Ecto neural progenitor cell (in vitro differentiated cells): ENCODE measurements at places on chromosomes 13 and 19.

GRCh38 chr13:71610876-71611275 lies 256.1 kb downstream of the DACH1 start:
- no peak for DNase-seq

DNA sequence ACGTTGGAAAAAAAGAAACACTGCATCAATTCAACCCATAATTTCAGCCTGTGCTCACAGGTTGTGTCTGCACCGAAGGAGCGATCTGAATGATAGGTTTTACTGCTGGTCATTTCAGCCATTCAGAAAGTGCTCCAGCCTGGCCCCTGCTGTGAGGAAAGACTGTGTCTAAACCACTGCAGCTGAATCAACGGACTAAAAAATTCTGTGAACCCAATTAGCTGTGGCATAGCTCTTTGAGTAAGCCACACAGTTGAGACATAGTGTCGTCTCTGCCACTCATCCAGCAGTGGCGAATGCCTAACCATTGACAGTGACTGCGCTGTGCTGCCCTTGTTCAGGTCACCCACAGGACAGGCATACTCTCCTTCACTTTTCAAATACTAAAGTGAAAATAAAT lies 179.8 kb downstream of the COG6 start:
- no peak for DNase-seq

- DNase-seq, result peak; percentile 85
These were observed 2.0 kb upstream of the ARHGAP45 start for GRCh38 chr19:1064661-1065605.

DNA sequence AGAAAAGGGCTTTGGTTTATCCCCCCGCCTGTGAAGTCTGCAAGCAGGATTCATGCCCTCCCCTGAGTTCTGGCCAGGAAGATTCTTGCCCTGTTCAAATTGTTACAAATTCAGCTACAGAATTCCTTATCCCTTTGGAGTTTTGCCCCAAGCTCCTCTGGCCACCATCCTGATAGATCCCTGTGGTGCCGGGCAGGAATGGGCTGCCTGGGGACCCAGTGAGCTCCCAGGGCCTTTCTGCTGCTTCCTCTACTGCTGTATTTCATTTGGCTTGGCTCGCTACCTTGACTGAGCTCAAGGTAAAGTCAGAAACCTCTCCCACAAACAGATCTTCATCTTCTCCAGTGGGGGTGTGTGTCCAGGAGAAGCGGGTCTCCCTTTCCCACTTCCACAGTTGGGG lies 194.6 kb upstream of the NBEA start:
- no peak for DNase-seq

DNA sequence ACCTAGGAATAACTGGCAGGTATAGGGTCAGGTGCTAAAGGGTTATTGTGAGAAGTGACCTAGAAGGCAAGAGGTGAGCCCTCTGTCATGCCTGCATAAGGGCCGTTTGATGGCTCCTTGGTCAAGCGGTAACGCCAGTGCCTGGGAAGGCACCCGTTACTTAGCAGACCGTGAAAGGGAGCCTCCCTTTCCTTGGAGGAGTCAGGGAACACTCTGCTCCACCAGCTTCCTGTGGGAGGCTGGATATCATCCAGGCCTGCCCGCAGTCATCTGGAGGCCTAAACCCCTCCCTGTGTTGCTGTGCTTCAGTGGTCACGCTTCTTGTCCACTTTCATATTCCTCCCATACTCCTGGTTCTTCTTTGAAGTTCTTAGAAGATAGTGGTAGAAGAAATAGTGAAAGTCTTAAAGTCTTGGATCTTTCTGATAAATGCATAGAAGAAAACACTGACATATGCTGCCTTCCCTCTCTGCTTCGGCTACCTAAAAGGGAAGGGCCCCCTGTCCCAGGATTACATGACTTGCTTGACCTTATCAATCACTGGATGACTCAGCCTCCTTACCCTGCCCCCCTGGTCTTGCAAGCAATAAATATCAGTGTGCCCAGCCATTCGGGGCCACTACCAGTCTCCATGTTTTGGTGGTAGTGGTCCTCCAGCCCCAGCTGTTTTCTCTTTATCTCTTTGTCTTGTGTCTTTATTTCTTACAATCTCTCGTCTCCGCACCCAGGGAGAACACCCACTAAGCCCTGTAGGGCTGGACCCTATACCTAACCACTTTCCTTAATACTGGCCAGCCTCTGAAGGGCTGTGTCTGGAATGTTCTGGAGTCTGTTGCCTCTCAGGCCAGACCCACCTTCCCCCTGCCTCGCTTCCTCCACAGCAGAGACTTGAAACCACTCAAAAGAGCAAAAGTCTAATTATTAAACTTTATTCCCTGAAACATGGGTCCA lies 16.1 kb upstream of the ABCC4 start:
- DNase-seq, result no peak

GRCh38 chr13:93476175-93476574 lies 249.6 kb downstream of the GPC6 start:
- no peak for DNase-seq

DNA sequence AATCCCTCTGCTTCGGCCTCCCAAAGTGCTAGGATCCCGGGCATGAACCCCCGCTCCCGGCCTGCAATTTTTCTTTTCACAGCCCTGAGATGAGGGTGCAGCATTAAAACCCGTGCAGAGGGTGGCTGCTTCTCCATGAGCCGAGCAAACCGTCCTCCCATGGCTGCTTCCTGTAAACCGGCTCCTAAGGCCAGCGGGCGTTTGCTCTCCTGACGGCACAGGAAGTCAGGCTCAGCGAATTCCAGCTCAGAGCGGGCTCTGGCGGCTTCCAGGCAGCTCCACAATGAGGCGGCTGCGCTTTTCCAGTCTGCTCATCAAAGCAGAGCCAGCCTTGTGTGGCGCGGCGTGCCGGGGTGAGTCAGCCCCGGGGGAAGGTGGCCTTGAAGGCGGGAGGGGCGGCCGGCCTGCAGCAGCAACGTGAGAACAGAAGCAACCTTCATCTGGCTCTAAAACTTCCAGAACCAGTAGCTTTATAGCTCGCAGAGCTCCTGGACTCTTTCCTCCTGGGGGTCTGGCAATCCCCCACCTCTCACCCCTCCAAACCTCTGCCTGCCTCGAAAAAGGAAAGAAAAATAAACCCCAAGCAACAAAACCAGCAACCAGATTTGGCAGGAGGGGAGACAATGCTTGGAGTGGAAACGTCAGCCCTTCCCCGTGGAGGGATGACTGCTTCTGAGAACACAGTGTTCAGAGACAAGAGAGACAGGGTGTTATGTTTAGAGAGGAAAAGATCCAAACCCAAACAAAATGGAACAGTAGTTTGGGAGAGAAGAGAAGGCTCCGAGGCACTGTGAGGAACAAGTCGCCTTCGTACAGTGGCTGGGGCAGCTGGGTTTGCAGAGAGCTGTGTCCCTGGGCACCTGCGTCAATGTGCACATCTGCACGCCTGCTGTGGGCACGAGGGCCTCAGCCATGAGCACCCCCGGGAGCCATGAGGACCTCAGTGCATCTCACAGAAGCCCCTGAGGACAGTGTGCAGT lies 67.8 kb downstream of the GADD45B start:
- DNase-seq, result peak; percentile 91

DNA sequence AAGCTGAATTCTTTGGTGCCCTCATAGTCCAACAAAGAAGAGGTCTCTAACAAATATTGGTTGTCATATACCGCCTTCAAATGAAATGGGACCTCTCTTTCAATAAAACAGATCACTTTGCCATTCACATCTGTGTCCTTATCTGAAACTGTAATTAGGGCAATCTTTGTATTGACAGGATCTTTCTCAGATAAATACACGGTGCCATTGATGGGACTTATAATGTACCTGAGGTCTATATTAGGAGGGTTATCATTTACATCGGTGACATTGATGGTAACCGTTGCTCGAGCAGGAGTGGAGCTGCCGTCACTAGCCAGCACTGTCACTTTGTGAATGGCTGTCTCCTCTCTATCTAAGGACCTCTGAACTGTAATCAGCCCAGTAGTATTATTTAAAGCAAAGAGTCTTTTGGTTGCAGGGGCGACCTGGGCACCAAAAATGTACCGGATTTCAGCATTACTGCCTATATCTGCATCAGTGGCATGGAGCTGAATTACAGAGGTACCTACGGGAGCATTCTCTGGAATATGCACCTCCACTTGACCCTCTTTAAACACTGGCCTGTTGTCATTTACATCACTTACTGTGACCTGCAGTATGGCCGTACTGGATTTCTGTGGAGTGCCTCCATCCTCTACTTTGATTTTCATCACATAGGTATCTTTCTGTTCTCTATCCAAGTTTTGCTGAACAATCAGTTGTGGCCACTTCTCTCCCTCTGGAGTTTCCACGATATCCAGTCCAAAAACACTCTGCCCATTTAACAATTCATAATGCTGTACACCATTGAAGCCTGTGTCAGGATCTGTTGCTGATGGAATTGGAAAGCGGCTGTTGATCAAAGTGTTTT lies 2.8 kb downstream of the PCDH9 start:
- no peak for DNase-seq

- DNase-seq, result no peak
These were observed 71.4 kb downstream of the LRCH1 start for GRCh38 chr13:46624353-46624752.

DNA sequence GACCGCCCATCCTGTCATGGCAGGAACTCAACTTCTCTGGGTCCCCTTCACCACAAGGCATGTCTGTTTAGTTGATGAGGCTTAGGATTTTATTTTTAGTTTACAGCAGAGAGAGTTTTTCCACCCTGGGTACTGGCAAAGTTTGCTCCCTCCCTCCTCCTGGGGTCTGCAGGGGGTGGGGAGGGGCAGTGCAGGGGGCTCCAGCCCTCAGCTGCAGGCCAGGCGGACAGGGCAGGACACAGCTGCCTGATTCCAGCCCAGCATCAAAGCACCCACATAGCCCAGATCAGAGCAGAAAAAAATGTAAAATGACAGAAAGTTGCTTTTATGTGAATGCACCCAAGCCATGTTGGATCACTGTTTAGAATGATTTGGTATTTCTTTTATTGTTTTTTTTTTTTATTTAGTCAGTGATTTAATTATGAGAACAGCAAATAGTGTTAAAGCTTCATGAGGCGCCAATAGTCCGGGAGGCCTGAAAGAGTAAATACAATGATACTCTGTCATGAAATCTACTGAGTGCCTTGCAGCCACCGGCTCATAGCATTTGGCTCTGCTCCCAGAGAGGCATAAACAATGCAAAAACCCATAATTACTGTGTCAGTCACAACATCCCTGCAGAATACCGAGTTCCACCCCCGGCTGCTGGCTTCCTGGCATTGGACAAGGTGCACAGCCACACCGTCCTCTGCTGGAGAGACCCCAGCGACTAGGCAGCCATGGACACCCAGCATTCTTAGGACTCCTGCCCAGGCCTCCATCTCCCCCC lies 923.5 kb downstream of the UQCRFS1 start:
- no peak for DNase-seq

GRCh38 chr19:49929121-49929610 lies at the start of the genes ATF5 and NUP62:
ATF5 (plus strand) TSS chr19:49929205; CDS start chr19:49930851, 1,646 bp downstream.
NUP62 (minus strand) TSS chr19:49929504; CDS start chr19:49909807, 19,697 bp downstream.
- DNase-seq, result peak; percentile 95

DNA sequence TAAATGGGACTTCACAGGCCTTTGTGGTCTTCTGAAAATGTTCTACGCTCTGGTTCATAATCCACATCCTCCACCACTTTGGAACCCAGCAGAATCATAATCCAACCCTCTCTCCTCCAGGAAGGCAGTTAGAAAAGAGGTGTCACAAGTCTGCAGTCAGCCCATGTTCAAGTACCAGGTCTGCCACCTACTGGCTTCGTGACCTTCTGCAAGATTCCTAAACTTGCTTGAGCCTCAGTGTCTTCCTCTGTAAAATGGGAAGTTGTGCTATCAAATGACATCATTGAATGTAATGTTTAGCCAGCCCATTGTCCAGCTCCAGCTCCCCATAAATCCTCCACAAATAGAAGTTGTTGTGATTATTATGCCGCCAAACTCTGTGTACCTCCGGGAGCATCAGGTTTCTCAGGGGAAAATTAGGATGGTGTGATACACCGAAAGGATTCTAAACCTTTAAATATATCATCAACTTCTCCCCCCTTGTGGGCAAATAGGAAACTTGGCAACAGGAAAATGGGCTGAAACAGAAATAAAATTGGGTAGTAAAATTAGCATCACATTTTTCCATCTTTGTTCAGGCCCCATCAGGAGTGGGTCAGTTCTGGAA lies 109.7 kb downstream of the NUFIP1 start:
- no peak for DNase-seq

DNA sequence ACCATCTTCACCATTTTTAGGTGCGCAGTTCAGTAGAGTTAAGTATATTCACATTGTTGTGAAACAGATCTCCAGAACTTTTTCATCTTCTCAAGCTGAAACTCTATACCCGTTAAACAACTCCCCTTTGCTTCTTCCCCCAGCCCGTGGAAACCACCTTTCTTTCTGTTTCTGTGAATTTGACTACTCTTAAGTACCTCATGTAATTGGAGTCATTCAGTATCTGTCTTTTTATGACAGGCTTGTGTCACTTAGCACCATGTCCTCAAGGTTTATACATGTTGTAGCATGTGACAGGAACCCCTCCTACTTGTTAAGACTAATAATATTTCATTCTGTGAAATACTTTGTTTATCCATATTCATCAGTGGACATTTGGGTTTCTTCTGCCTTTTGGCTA lies 52.8 kb downstream of the TNFRSF19 start:
- DNase-seq, result no peak

DNA sequence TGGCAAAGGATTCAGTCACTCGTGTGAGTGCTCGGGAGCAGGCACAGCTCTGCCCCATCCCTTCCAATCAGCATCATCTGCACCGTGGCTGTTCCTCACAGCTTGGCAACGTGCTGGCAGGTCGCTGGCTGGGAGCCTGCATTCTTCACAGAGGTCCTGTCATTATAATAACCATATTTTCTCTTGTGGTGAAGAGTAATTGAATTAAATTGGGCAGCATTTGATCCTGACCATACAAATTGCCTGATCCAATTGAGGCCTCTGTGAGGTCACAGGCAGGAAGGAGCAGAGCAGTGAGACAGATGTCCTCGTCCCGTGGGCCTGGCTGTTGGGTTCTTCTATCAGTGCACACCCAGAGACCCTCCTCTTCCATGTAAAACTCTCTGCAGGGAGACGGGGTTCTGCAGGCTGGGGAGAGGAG lies 407.8 kb downstream of the COG6 start:
- no peak for DNase-seq

DNA sequence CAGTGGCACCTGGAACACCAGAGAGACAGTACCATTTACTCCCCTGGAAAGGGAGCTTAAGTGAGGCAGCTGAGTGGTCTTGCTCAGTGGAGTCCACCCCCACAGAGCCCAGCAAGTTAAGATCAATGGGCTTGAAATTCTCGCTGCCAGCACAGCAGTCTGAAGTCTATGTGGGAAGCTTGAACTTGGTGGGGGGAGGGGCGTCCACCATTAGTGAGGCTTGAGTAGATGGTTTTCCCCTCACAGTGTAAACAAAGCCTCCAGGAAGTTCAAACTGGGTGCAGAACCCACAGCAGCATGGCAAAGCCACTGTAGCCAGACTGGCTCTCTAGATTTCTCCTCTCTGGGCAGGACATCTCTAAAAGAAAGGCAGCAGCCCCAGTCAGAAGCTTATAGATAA lies 30.3 kb upstream of the CEACAM4 start:
- no peak for DNase-seq

- no peak for DNase-seq
These were observed 1340.8 kb downstream of the PCDH9 start for GRCh38 chr13:65889368-65889767.
